Stimulated activated CD4-positive, alpha-beta T cell treated with anti-CD3 and anti-CD28 coated beads, Interleukin-1b, Interleukin-23, amount 100 ng/mL, for 48 hours (primary cell): ENCODE measurements at places on chromosomes 1 and 21.

- no peak for DNase-seq
Measured at GRCh38 chr1:22916471-22916820, 56.2 kb downstream of the LACTBL1 start.

- no peak for DNase-seq
Measured at GRCh38 chr21:45889961-45890360, 91.6 kb upstream of the COL6A1 start.

DNA sequence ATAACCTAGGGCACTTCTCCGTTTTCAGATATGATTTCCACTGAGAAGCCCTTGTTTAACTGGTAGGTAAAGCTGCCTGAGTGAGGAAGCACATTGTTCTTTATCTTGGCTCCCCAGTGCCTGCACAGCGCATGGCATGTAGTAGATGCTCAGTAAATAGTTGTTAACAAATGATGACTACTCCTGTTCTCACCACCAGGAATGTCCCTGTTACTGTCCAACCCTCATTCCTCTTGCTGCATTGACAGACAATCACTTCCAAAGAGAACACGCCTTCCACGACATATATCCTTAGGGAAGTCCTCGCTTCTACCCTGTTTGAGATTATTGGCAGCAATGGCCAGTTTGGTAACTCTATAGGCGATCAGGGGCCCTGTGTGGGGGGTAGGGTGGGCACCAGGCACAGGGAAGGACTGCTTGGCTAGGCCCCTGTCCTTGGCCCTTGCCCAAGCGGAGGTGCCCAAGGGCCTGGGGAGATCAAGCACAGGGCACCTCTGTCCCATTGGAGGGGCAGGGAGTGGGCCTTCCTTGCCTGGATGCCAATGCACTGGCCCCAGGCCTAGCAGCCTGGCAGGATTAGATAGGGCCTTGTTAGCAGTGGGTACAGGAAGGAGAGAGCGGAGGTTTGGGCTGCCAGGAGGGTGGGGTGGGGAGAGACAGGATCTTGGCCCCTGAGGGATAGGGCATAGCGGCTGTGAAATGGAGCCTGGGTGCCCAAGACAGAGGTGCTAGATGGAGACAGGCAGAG is 10.2 kb downstream of the NES start:
- no peak for DNase-seq

GRCh38 chr1:189524501-189524900 is 953.2 kb downstream of the BRINP3 start:
- DNase-seq: no peak

DNA sequence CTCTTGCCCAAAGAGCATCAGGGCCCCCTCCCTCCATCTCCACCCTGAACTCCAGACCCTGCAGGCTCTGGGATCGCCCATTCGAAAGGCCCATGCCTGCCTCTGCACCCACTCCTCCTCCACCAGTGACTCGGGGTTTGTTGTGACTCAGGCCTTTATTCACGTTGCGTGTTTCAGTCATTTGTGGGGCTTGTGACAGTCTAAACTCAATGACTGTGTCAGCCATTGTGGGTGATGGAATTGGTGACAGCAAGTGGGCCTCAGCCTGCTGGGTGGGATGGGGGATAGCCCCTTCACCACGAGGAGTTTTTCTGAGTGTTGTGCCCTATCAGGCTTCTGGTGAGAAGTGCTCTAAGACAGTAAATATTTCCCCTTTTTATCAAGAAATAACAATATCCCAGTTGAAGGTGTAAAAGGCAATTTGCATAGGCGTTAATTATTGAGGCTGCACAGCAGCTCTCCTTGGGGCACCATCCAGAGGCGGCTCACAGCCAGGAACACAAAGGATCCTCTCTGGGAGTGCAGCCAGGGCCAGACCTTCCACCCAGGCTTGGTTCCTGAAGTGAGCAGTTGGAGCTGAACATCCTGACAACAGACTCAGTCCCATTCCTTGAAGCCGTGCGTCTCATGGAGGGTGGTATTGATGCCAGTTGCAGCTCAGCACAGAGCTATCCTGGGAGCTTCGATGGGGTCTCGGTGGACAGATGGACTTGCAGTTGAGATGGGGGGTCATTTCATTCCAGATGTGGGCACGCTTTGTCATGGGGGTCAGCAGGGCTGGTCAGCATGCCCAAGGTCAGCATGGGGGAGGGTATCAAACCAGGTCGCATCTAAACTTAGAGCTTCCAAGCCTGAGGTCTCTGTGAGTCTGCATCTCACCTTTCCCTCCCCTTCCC is 135.6 kb upstream of the CACNA1E start:
- DNase-seq: peak; percentile 6

DNA sequence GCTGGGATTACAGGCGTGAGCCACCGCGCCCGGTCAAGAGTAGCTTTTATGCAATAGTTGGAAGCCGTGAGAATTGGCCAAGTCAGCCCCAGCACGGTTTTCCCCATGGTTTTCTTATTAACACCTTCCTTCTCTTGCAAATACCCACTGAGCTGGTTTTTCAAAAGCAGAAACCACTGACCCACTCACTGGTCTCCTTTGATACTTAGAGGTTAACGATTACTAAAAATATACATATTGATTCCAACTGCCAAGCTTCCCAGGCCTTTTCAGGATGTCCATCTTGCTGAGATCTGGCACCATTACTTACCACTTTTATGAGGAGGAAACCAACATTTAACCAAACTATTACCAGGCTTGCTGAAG is 25.9 kb upstream of the TARDBP start:
- DNase-seq: no peak

- DNase-seq: no peak
Measured at GRCh38 chr1:14627608-14628489, 29.4 kb downstream of the KAZN start.

GRCh38 chr1:116674011-116674531 is 6.5 kb upstream of the IGSF3 start:
- DNase-seq: no peak

DNA sequence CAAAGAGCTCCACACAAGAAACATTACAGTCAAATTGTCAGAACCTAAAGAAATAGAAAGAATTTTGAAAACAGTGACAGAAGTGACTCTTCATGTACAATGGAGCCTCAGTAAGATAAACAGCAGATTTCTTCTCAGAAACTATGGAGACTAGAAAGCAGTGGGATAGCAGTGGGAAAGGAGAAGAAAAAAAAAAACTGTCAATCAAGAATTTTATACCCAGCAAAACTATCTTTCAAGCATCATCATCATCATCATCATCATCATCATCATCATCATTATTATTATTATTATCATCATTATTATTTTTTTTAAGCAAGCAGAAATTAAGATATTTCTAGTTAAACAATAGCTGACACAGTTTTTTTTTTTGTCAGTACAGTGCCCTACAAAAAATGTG is 24.2 kb downstream of the CEP170 start:
- no peak for DNase-seq

GRCh38 chr1:247182994-247183393 is 11.2 kb upstream of the ZNF124 start:
- DNase-seq: no peak

- DNase-seq: no peak
Measured at GRCh38 chr21:36700295-36700970, 1.5 kb downstream of the SIM2 start.

- no peak for DNase-seq
Measured at GRCh38 chr1:169048043-169048442, 58.4 kb upstream of the ATP1B1 start.

DNA sequence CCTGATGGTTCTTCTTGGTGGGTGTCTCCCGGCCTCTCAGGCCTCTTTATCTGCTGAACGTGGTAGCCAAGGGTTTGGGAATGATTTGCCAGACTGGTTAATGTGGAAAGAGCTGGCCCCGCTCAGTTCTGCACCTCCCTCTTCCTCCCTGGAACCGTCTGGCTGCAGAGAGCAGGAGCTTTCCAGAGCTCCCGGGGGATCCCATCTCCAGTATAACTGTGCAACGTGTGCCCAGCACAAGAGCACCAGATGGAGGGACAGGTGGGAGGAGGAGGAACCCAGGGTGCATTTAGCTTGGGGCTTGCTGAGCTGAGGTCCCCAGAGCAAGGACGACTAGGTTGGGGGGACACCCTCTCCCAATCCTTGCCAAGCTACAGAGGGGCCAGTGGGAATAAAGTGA is 5.0 kb downstream of the TFF1 start:
- DNase-seq: no peak

GRCh38 chr1:245776694-245777332 is 622.0 kb downstream of the KIF26B start:
- DNase-seq: no peak

GRCh38 chr1:163170975-163171676 is 31.6 kb downstream of the RGS5 start:
- no peak for DNase-seq

- no peak for DNase-seq
Measured at GRCh38 chr1:213724640-213725536, 262.9 kb upstream of the PROX1 start.

DNA sequence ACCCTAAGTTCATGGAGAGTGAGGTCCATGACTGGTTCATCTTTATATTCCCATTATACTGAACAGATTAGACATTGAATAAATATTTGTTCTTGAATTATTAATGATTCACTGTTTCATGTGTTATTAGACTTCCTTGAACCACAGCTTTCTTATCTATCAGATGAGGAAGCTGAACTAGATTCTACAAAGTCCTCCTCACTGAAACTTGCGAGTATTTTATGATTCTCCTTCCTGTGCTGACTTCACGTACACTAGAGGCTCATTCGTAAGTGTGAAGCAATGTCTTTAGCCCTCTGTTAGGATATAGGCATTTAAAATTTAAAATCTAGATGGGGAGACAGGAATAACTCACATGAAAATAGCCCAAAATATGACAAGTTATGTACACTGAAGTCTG is 95.6 kb upstream of the IRF2BP2 start:
- no peak for DNase-seq

DNA sequence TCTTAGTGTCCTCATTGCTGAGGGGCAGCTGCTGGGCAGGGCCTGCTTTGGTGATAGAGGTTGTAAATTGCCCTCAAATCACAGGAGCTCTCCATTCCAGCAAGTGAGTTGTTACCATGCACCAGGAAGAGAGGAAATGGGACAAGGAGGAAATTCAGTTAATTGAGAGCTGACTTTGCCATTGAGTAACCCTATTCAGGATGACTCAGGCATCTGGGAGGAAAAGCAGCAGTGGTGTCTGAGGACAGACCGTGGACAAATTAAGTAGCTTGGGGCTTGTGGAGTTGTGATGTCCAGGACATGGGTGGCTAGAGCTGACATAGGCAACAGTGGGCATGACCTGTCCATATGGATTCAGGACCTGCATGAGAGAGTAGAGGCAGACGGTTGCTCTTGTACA is 5.9 kb downstream of the ARHGEF10L start:
- no peak for DNase-seq

DNA sequence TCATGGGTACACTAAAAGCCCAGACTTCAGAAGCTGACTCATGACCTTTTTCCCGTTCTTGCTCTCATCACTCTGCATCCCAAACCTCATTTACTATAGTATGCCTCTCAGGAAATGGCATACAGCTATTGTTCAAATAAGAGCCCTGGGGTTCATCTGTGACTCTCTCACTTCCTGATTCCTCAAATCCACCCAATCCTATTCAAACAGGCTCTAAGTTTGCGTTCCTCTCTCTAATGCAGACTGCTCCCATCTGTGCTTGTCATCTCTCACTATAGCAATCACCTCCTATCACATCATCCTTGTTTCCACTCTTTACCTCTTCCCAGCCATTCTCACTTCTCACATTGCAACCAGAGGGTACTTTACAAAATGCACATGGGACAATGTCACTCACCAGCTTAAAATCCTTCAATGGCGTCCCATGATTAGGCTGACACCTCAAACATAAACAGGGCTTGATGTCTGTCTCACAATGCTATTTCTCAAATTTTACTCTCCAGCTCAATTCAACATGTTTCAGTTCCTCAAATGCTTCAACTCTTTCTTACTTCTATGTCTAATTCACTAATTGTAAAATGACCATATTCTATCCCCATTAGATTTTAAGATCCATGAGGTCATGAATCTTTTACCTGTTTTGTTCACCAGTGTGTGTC is 408.4 kb downstream of the NTNG1 start:
- no peak for DNase-seq

DNA sequence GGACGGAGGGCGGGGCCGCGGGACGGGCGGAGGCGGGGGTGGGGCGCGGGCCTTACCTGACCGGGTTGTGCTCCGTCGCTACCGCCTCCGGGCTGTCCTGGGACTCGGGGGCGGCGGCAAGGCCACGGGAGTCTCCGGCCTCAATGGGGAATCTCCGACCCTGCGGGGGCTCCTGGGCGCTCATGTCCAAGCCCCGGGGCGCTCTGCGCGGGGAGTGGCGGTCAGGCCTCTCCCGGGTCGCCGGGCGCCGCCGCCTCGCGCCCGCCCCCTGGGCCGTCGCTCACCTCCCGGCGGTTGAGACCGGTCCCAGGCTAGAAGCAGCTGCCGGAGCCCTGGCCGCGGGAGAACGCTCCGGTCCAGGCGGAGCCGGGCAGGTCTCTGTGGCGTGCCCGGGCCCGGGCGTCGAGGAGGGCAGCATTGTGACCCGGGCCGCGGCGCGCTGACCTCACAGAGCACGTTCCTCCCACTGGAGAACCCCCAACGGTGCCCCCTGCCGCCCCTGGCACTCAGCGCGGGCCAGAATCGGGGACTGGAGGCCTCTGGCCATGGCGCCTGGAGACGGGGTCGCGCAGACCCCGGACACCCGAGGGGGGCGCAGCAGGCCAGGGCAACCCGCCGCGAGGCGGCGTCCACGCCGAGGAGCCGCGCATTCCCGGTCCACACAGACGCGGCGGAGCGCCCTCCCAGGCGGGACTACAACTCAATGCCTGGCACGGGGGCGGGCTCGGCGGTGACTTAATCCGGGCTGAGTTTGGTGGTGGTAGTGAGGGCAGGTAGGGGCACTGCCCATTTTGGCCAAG is 411 bp downstream of the FAM229A start:
- peak; percentile 27 for DNase-seq

DNA sequence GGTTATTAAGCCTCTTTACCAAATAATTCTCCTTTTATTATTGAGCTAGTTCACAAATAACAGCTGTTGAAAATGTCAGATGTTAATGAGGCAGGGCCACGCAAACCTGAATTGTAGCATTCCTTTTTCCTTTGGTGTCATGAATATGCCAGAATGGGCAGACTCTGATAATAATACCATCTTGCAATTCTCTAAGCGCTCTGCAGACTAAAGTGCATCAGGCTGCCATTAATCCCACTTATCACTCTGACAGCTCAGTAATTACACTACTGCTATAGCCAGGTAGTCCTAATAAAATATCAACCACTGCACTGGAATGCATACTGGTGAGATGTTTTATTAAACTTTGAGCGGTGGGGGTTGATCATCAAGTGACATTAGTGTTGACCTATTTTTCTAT is 177.7 kb downstream of the DPYD start:
- DNase-seq: no peak

GRCh38 chr1:110264430-110264829 is 54.3 kb downstream of the KCNC4 start:
- DNase-seq: no peak
